CD4-positive, alpha-beta T cell treated with Interleukin-15 for 4 hours (primary cell): ENCODE measurements at places on chromosomes 7 and 10.

DNA sequence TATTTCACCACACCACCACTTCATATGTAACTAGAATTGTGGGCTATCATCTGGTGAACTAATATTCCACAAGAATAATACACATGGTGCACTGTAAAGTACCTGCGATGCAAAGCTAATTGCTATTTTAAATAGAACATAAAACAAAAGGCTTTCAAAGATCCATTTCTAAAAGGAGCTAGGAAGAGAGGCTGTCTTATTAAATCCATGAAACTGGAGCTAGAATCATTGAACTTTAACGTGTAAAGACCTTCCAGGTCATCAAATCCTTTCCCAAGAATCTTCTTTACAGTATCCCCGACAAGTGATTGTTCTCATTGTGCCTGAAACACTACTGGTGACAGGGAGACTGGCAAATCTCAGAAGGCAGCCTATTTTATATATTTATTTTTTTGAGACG lies 224.9 kb downstream of the CHCHD3 start:
- DNase-seq: no peak

- DNase-seq: no peak
Observed at GRCh38 chr10:12971001-12971788, 30.3 kb downstream of the CCDC3 start.

- no peak for DNase-seq
Observed at GRCh38 chr10:4470231-4470835, 355.7 kb upstream of the AKR1E2 start.

- DNase-seq: no peak
Observed at GRCh38 chr10:31413325-31413724, 94.3 kb downstream of the ZEB1 start.

GRCh38 chr7:4281231-4281993 lies 400.7 kb upstream of the FOXK1 start:
- DNase-seq: no peak

- DNase-seq: no peak
Observed at GRCh38 chr7:1646391-1646790, 23.7 kb upstream of the ELFN1 start.

GRCh38 chr10:30433306-30433729 lies 666 bp upstream of the MAP3K8 start:
- DNase-seq: peak; percentile 39

DNA sequence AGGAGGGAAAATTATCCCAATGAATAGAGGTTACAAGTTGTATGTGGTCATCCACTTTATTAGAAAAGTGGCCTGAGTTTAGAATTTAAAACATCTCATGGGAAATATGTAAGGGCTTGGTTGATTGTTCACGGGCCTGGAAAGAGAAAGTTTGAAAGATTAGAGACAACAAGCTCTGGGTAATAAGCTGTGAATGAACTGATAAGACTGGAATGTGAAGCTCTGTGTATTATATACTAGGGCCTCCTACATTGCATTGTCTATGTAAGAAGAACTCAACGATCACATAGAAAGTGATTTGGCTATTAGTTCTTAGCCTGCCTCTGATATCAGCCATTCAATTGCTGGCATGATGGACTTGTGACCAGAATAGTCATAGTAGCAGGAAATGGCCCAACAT lies 199.2 kb upstream of the MAGI2 start:
- no peak for DNase-seq

DNA sequence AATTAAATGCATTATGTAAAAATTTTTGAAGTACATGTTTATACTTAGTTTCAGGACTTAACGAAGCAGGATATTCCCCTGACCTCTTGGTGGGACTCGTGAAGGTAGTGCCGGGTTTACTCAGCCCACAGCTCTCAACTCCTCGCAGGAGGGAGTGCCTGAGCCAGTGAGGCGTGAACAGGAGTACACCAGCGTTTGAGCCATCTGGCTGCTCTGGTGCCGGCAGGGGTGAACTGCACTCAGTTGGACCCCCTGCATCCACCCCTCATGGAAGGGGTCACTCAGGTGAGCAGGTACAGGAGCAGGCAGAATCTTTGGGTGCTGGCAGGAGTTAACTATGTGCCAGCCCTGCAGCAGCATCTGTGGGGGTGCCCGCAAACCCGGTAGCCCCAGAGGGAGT lies 625.1 kb upstream of the PCDH15 start:
- no peak for DNase-seq

DNA sequence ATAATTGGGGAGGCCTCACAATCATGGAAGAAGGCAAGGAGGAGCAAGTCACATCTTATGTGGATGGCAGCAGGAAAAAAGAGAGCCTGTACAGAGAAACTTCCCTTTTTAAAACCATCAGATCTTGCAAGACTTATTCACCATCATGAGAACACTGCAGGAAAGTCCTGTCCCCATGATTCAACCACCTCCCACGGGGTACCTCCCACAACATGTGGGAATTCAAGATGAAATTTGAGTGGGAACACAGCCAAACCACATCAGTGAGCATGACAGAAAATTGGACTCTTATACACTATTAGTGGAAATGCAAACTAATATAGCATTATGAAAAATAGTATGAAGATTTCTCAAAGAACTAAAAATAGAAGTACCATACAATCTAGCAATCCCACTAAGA lies 271.2 kb downstream of the MAGI2 start:
- no peak for DNase-seq

DNA sequence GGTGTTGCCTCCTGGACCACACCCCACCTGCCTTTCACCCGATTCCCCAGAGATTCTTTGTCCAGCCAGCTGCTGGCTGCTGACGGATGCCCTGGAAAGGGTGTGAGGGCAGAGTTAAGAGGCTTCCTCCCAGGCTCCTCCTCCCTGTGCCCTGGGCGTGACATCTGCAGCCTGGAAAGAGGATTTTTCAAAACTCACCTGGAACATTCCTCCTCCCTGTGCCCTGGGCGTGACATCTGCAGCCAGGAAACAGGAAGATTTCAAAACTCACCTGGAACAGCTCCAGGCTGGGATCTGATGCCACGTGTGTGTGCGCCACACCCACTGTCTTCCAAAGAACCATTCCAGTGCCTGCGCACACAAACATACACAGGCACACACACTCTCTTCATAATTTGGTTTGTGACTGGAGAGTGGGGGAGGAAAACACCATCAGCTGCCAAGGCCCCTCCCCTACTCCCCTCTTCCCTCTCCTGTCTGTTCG lies 5.2 kb downstream of the MARVELD1 start:
- DNase-seq: no peak

DNA sequence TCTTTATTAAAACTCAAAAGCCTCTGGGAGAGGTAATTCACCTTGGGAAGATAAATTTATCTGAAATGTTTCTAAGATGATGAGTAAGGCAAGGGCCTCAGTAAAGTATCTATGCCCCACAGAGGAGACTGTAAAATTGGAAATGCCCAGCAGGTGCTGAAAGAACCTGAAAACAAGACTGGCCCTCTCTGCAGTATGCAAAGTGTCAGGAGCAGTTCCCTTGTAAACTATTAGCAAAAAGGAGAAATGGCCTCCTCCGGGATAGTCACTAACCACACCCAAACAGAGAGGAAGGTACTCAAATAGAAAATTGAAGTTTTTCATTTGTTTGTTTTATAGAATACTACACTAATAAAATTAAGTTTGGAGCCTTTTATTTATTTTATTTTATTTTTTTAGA lies 81.2 kb downstream of the FZD1 start:
- DNase-seq: no peak

GRCh38 chr7:139876622-139877283 lies 47.7 kb downstream of the TBXAS1 start:
- no peak for DNase-seq

- no peak for DNase-seq
Observed at GRCh38 chr10:93993782-93994437, at the start of gene PLCE1. PLCE1 (plus strand) TSS chr10:93993931; CDS start chr10:94031047, 37,116 bp downstream.

GRCh38 chr10:101932183-101932582 lies 88.6 kb upstream of the KCNIP2 start:
- no peak for DNase-seq

GRCh38 chr10:102400598-102401341 lies 5.3 kb downstream of the NFKB2 start:
- DNase-seq: no peak

GRCh38 chr7:158228986-158229385 lies 358.6 kb downstream of the PTPRN2 start:
- no peak for DNase-seq

DNA sequence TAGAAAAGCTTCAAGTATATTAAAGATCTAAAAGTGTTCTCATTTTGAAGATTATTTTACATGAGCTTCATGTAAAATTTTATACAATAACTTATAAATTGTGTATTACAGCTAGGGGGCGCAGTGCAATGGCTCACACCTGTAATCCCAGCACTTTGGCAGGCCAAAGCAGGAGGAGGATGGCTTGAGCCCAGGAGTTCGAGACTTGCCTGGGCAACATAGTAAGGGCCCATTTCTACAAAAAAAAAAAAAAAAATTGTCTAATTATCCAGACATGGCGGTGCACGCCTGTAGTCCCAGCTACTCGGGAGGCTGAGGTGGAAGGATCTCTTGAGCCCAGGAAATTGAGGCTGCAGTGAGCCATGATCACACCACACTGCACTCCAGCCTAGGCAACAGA lies 16.6 kb downstream of the ACBD5 start:
- peak; percentile 55 for DNase-seq

DNA sequence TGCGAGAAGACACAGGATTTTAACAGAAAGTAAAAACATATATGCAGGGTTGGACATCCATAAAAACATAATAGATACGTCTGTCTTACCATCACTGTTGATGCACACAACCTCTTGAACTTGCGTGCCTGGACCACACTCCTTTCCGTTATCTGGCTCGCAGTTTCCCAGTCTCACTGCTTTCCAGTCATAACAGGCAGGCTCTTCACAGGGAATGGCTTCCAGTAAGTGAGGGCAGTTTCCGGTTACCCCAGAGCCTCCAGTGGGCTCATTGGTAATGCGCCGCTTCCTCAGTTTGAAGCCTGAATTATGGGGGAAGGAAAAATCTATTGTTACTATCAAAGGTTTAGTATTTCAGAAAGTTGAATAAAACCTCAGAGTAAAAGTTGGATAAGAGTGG lies 290.7 kb downstream of the THSD7A start:
- DNase-seq: no peak

GRCh38 chr10:7618461-7618860 lies 48.3 kb downstream of the ITIH5 start:
- no peak for DNase-seq
